ENCODE measurements at places on chromosomes 5 and 9. TPM values are rescaled to one million over a fixed set of nuclear protein-coding genes. Genes with fewer than 3 reads are reported as not detected.

Gene PAX5
- total RNA-seq: not detected

Gene PCDHGC3
- 38.1 TPM for total RNA-seq

Gene DMRTA1
- 0.28 TPM for total RNA-seq

Gene FIBCD1
- total RNA-seq: 1.5 TPM

Gene PCDHB5
- 0.57 TPM for total RNA-seq

Gene CKMT2
- total RNA-seq: 17.4 TPM

Gene TMEFF1
- total RNA-seq: 0.57 TPM

Gene PCDHB15
- total RNA-seq: 0.46 TPM

Gene PTPN3
- total RNA-seq: under 0.01 TPM

Gene TXNDC15
- total RNA-seq: 192 TPM

Gene ADGRD2
- total RNA-seq: not detected

Gene OR2S2
- not detected for total RNA-seq

Gene APBA1
- 7.1 TPM for total RNA-seq

Gene NR2F1-AS1
- total RNA-seq: 45.1 TPM

Gene LEAP2
- 0.14 TPM for total RNA-seq

Gene PCDHGA2
- 2.7 TPM for total RNA-seq

Gene PFN3
- total RNA-seq: not detected

Gene RFK
- total RNA-seq: 14.1 TPM

Gene SLC6A3
- not detected for total RNA-seq

Gene RORB
- total RNA-seq: 0.92 TPM

Gene CDH9
- 0.18 TPM for total RNA-seq

Gene WDR31
- 1.8 TPM for total RNA-seq

Gene C5orf52
- not detected for total RNA-seq

Gene FOXI1
- not detected for total RNA-seq

Gene LHX6
- total RNA-seq: not detected

Gene SMIM27
- total RNA-seq: 2.7 TPM

Gene LHFPL2
- 104 TPM for total RNA-seq

Gene TRIP13
- 3.4 TPM for total RNA-seq

Gene SLC25A2
- total RNA-seq: 0.18 TPM

Measured in smooth muscle cell of bladder (primary cell).